ENCODE measurements at places on chromosomes 13 and 19. TPM values are rescaled to one million over a fixed set of nuclear protein-coding genes. Genes with fewer than 3 reads are reported as not detected.

The RNF225 gene
- not detected for polyA plus RNA-seq

The ICAM1 gene
- polyA plus RNA-seq, result 16.8 TPM

The NLRP4 gene
- not detected for polyA plus RNA-seq

The PROSER3 gene
- polyA plus RNA-seq, result 20.2 TPM

The PLIN5 gene
- polyA plus RNA-seq, result 2.1 TPM

The LYPD3 gene
- 1.4 TPM for polyA plus RNA-seq

The NOTCH3 gene
- 127 TPM for polyA plus RNA-seq

The ZNF433 gene
- polyA plus RNA-seq, result 15.6 TPM

The ZNF880 gene
- polyA plus RNA-seq, result 30.8 TPM

The DAND5 gene
- 0.21 TPM for polyA plus RNA-seq

The LRRC63 gene
- 0.49 TPM for polyA plus RNA-seq

The ZNF616 gene
- 24.8 TPM for polyA plus RNA-seq

The CCDC8 gene
- 45.7 TPM for polyA plus RNA-seq

The PRR20E gene
- not detected for polyA plus RNA-seq

The IL4I1 gene
- 1.1 TPM for polyA plus RNA-seq

The MADCAM1 gene
- 4.0 TPM for polyA plus RNA-seq

The RASGRP4 gene
- 3.4 TPM for polyA plus RNA-seq

The GRIK5 gene
- polyA plus RNA-seq, result 6.0 TPM

The SEMA6B gene
- 2.6 TPM for polyA plus RNA-seq

The KLK4 gene
- not detected for polyA plus RNA-seq

The CGB1 gene
- not detected for polyA plus RNA-seq

The MCOLN1 gene
- 19.2 TPM for polyA plus RNA-seq

The TIMM29 gene
- 26.1 TPM for polyA plus RNA-seq

The TMC4 gene
- polyA plus RNA-seq, result 32.1 TPM

The SIGLEC8 gene
- polyA plus RNA-seq, result not detected

The ZNF540 gene
- 5.8 TPM for polyA plus RNA-seq

The ZNF793 gene
- 33.5 TPM for polyA plus RNA-seq

The SBK3 gene
- polyA plus RNA-seq, result 0.86 TPM

The CDC42EP5 gene
- polyA plus RNA-seq, result 76.8 TPM

The PHF11 gene
- 81.0 TPM for polyA plus RNA-seq

The SMIM24 gene
- 1.1 TPM for polyA plus RNA-seq

The ZNF468 gene
- polyA plus RNA-seq, result 34.7 TPM

The RASA3 gene
- 10.5 TPM for polyA plus RNA-seq

The CACNA1A gene
- 5.0 TPM for polyA plus RNA-seq

The PDX1 gene
- not detected for polyA plus RNA-seq

The CD177 gene
- polyA plus RNA-seq, result 0.69 TPM

The CCNA1 gene
- polyA plus RNA-seq, result 2.6 TPM

The C19orf33 gene
- 16.9 TPM for polyA plus RNA-seq

The TMEM150B gene
- polyA plus RNA-seq, result 0.83 TPM

The PRKCG gene
- not detected for polyA plus RNA-seq

The ZNF20 gene
- 6.9 TPM for polyA plus RNA-seq

The MYBPC2 gene
- polyA plus RNA-seq, result 2.9 TPM
